SIG-M5 (cell line): ENCODE measurements at places on chromosomes 13 and 19.

- no peak for DNase-seq
Observed at GRCh38 chr19:18153556-18154134, 682 bp downstream of the PIK3R2 start.

- no peak for DNase-seq
Observed at GRCh38 chr19:28130066-28130511, 1082.9 kb downstream of the UQCRFS1 start.

- DNase-seq = no peak
Observed at GRCh38 chr19:32702010-32702409, 10.4 kb downstream of the NUDT19 start.

- no peak for DNase-seq
Observed at GRCh38 chr13:59250336-59251189, 913.2 kb downstream of the DIAPH3 start.

DNA sequence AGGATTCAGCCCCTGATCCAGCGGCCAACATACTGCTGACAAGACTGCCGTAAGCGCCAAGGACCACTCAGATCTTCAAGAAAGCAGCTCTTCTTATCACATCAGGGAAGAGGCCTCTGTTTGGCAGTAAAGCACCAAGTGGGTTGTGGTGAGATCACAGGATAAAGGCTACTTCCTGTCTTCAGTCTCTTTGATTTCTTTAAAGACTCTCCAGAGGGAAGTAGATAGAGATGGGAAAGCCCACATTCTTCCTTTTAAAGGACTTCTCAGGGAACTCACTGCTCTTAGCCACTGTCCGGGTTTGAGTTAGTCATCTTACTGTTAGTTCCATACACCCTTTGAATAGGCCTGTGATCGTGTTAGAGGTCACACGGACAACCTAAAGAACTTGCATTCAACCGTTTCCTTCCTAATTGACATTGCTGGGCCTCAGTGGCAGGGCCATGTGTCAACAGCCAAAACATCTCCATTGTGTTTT lies 47.2 kb upstream of the POMP start:
- no peak for DNase-seq

- no peak for DNase-seq
Observed at GRCh38 chr19:38919837-38920601, 8.0 kb upstream of the CCER2 start.

- peak; percentile 25 for DNase-seq
Observed at GRCh38 chr19:49113762-49114629, at the start of gene LIN7B. LIN7B (plus strand) TSS chr19:49114370; CDS start chr19:49114405, 35 bp downstream.

DNA sequence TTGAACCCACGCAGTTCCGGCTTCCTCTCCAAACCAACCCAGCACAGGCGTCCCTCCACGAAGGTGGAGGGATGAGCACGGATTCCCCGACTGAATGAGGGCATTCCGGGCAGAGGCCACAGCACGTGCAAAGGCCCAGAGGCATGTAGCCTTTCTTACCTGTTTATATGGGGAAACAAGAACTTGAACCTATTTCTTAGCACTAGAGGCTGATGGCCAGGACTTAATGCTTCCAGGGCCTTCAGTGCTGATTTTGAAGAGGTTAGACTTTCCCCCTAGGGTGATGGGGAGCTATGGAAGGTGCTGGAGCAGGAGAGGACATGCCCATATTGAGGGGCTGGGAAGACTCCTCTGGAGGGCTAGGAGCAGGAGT lies 2.0 kb downstream of the MAST3 start:
- no peak for DNase-seq

- DNase-seq = no peak
Observed at GRCh38 chr19:3047496-3048189, 14.7 kb downstream of the TLE5 start.

GRCh38 chr19:18991468-18991867 lies 41.8 kb downstream of the SUGP2 start:
- DNase-seq = no peak

DNA sequence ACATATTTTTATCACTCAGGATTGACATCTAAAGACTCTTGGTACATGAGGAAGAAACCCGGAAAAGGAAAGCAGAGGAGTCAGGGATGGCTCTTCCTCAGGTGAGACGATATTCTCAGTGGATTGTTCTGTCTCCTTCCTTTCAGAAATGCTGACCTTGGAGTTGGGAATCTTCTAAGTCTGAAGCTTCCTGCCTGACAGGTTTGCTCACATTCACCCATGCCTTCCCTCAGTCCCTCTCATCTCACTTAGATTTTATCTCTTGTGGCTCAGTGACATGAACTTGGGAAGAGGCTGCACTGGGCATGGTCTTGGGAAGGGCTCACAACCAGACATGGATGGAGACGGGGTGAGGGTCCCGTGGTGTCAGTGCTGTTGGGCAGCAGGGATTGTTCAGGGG lies 6.7 kb downstream of the ZNF525 start:
- no peak for DNase-seq

DNA sequence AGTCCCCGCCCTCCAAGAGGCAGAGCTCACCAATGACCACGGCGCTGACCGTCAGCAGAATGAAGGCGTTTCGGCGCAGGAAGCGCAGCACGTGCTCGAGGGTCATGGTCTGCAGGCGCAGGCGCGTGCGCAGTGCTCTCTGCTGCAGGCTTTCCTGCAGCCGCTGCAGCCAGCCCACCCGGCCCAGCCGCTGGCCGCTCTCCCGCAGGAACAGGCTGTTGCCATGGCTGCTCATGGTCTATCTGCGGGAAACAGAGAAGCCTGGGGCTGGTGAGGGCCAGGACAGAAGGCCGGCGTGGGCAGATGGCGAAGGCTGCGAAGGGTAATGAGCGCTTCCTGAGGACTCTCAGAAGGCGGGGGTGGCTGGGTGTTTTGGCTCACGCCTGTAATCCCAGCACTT lies 7.0 kb downstream of the SLC1A6 start:
- no peak for DNase-seq

- no peak for DNase-seq
Observed at GRCh38 chr19:53586277-53586691, 45.5 kb upstream of the DPRX start.

DNA sequence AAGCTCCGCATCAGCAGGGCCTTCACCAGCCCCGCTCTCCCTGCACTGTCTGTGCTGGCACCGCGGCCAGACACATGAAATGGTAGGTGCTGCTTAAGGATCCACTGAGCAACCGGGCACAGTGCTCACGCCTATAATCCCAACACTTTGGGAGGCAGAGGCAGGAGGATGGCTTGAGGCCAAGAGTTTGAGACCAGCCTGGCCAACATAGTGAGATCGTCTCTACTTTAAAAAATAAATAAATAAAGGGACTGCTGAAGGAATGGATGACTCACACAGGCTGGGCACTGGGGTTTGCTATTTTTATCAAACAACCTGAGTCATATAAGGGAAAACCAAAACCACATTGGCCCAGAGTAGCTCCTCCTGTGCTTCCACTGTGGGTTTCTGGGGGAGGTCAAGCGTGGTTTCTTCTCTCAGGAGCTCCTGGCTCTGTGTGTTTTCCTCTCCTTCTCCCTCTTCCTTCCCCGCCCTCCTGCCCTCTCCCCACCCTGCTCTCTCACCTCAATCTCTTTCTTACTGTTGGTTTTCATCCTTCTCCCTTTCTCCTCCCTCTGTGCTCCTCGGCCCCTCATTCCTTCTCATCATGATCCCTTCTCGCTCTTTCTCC lies 21.3 kb downstream of the VRK3 start:
- DNase-seq = no peak

DNA sequence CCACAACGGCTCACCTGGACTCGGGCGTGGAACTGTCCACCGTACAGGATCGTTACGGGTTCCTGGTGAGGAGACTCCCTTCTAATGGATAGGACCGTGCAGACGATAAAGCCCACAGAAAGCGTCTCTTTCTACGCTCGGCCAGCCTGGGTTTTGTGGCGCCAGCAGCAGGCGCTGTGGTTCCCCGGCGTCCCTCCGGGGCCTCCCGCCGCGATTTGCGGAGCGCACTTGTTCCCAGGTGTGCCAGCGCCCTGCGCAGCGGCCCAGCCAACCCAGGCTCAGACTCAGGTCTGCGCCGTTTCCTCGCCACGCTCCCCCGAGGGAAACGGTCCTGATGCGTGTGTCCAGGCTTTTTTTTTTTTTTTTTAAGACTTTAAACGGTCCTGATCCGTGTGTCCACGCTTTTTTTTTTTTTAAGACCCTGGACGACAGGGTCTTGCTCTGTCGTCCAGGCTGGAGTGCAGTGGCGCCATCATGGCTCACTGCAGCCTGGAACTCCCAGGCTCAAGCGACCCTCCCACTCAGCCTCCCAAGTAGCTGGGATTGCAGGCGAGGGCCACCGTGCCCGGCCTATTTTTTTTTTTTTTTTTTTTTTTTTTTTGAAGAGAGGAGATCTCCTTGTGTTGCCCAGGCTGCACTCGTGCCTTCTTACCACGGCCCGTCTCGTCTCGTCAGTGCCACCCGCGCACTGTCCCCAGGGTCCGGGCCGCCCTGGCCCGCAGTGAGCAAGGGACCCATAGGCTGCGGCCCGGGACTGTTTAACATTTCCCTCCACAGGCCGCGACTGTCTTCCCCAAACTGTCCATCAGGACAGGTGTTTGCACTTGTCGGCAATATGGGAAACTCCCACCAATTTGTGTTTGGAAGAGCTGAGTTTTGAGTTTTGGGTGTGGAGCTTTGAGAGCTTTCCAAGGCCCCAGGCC lies 23.8 kb downstream of the GJA3 start:
- no peak for DNase-seq

GRCh38 chr19:46429999-46430398 lies 1.3 kb upstream of the PNMA8C start:
- DNase-seq = no peak

DNA sequence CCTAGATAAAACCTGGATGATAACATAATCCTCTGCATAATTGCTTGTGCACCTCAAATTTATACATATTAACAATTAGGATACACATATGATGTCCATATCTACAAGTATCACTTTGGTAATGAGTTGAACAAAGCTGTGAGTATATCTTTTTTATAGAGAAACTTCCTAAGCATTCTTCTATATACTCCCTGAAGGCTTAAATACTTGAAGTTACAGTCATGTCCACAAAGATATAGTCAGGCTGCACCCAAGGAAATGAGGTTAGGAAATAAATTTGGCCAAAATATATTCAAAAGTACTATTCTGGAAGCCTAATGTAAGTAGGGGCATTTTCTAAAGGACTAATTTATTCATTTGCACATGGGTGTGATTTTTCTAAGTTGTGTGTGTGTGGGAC lies 761.5 kb downstream of the PCDH9 start:
- no peak for DNase-seq

DNA sequence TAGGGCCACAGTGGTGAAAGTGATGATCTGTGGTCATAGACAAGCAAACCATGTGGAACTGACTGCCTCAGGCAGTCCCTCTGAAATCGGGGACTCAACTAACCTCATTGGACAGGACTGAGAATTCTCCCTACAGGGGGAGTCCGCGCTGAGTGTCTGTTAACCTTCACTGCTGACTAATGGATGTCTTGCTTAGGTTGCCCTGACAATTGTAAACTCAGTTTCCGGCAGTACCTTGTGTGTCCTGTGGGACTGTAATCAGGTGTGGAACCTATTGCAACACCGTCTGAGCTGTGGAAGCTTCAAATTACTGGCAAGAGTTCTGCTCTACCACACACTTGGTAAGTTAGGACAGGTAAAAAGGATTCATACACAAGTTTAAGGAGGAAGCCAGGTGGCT lies 21.8 kb downstream of the ZNF77 start:
- no peak for DNase-seq

- no peak for DNase-seq
Observed at GRCh38 chr13:52944697-52945096, 83.9 kb upstream of the OLFM4 start.

DNA sequence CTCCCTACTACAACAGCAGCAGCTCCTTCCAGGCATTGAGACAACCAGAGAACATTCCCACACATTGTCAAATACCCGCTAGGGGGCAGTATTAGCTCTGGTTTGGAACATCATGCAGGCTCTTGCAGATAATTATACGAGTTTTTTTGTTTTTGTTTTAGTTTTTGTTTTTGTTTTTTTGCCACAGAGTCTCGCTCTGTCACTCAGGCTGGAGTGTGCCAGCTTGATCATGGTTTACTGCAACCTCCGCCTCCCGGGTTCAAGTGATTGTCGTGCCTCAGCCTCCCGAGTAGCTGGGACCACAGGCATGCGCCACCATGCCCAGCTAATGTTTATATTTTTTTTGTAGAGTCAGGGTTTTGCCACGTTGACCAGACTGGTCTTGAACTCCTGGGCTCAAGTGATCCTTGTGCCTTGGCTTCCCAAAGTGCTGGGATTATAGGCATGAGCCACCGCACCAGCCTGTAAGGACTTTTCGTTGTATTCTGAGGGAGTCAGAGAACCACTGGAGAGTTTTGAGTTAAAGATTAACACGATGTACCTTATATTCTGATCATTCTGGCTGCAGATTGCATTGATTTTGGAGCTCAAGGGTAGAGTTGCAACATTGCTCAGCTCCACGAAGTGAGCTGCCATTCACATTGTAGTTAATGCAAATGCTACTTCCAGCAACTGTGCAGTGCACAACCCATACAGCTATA lies 41.7 kb upstream of the CEACAM20 start:
- no peak for DNase-seq

DNA sequence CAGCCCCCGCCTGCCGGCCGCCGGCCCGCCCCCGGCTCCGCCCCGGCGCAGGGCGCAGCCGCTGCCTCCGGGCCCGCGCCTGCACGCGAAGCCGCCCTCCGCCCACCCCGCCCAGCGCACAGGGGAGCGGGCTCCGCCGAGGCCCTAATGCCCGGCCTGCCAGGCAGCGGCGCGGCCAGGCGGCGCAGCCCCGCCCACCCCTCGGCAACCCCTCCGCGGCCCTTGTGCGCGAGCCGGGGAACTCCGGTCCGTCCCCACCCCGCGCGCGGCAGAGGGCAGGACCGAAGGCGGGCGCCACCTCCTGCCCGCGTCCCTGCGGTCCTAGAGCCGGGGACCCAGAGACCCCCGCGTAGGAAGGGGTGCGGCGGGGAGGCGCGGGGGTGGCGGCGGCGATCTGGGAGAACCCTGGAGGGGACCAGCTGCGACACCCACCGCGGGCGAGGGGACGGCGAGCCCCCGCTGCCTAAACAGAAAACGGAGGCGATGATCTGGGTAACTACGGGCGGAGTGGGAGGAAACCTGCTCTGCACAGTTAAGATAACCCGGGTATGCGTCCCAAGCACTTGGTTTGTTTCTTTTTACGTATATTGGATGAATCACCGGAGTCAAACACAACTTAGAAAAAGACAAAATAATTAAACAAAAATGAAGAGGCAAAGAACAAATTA lies 350 bp upstream of the USP12 start:
- peak; percentile 51 for DNase-seq

- DNase-seq = no peak
Observed at GRCh38 chr13:32430018-32430747, 2.3 kb upstream of the N4BP2L1 start.

- DNase-seq = no peak
Observed at GRCh38 chr13:25928941-25929505, 122.8 kb downstream of the SHISA2 start.

- no peak for DNase-seq
Observed at GRCh38 chr13:68597641-68598040, 1367.5 kb upstream of the PCDH9 start.

- DNase-seq = no peak
Observed at GRCh38 chr13:50521006-50521830, 322.3 kb downstream of the DLEU7 start.

- no peak for DNase-seq
Observed at GRCh38 chr19:18292810-18293641, 11.6 kb upstream of the JUND start.
